ENCODE measurements at places on chromosomes 2 and 18. TPM values are rescaled to one million over a fixed set of nuclear protein-coding genes. Genes with fewer than 3 reads are reported as not detected.

The TRIM43 gene
- total RNA-seq, result not detected

The MYO1B gene
- total RNA-seq, result 45.4 TPM

The AQP12B gene
- total RNA-seq, result not detected

The PPP1R1C gene
- total RNA-seq, result not detected

The RTP5 gene
- not detected for total RNA-seq

The ITGA4 gene
- 1.6 TPM for total RNA-seq

The PIEZO2 gene
- 63.7 TPM for total RNA-seq

The CASP8 gene
- total RNA-seq, result 14.0 TPM

The ZAP70 gene
- total RNA-seq, result not detected

The CFC1 gene
- not detected for total RNA-seq

The ACYP2 gene
- total RNA-seq, result 3.2 TPM

The FAM110C gene
- 0.26 TPM for total RNA-seq

The CFAP65 gene
- total RNA-seq, result under 0.01 TPM

The DSG1 gene
- total RNA-seq, result not detected

The SCN7A gene
- total RNA-seq, result not detected

The IL37 gene
- not detected for total RNA-seq

The HOXD12 gene
- not detected for total RNA-seq

The LYPD1 gene
- total RNA-seq, result 66.5 TPM

The RASGRP3 gene
- 15.7 TPM for total RNA-seq

The RSAD2 gene
- total RNA-seq, result 0.66 TPM

The IWS1 gene
- 46.8 TPM for total RNA-seq

The DCDC2C gene
- total RNA-seq, result not detected

The C1GALT1C1L gene
- 0.20 TPM for total RNA-seq

The RBFA gene
- total RNA-seq, result 48.2 TPM

The RTN4 gene
- total RNA-seq, result 321 TPM

The UGT1A5 gene
- total RNA-seq, result not detected

The MC4R gene
- total RNA-seq, result not detected

The VWA3B gene
- total RNA-seq, result not detected

The MGAT4A gene
- total RNA-seq, result 65.4 TPM

The TBC1D8 gene
- 43.1 TPM for total RNA-seq

The COLEC12 gene
- total RNA-seq, result 24.3 TPM

The CFAP210 gene
- total RNA-seq, result not detected

The CSRNP3 gene
- not detected for total RNA-seq

The GALNT13 gene
- 0.46 TPM for total RNA-seq

The CDH20 gene
- not detected for total RNA-seq

The SLC30A3 gene
- 0.11 TPM for total RNA-seq

The FAM161A gene
- 2.9 TPM for total RNA-seq

The MC5R gene
- not detected for total RNA-seq

The AGXT gene
- total RNA-seq, result not detected

The NPAS2 gene
- 9.8 TPM for total RNA-seq

The TP53I3 gene
- total RNA-seq, result 75.2 TPM
